ENCODE measurements at places on chromosomes 2 and 18.

GRCh38 chr2:9705196-9705595, 74.4 kb upstream of the YWHAQ start:
- no peak for DNase-seq

DNA sequence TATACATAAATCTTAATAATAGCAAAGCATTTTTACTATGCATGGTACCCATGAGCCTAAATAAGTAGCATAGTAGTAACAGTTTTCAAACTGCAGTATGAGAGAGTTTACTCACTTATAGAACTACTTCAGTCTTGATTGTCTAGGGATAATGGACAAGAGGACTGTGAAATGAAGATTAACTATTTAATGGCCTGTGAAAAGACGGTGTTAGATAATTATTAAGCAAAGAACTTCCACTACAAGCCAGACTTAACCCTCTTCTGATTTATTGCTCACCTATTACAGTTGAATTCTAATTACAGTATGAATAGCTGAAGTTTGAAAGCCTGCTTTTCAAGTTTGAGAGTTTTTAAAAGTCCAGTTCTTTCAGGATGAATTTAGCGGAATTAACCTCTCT, 18.9 kb downstream of the PIK3C3 start:
- DNase-seq = no peak

- DNase-seq = peak; percentile 27
Measured at GRCh38 chr2:47617028-47617427, 165.9 kb upstream of the MSH6 start.

DNA sequence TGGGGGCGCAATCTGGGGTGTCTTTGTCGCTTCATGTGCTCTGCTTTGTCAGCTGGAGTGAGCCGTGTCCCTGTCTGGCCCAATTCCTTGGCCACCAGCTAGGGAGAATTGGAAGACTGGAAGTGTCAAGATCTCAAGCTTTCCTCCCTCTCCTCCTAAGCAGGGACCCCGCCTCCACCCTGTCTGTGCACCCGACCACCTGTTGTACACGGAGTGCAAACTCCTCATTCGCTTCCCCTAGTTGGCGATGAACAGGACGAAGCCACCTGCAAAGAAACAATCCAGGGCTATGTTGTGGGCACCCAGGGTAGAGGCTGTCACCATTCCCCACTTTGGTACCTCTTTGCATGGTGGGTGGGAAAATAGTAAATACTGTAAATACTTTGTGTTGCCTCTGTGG, 1.7 kb upstream of the DQX1 start:
- DNase-seq = no peak

DNA sequence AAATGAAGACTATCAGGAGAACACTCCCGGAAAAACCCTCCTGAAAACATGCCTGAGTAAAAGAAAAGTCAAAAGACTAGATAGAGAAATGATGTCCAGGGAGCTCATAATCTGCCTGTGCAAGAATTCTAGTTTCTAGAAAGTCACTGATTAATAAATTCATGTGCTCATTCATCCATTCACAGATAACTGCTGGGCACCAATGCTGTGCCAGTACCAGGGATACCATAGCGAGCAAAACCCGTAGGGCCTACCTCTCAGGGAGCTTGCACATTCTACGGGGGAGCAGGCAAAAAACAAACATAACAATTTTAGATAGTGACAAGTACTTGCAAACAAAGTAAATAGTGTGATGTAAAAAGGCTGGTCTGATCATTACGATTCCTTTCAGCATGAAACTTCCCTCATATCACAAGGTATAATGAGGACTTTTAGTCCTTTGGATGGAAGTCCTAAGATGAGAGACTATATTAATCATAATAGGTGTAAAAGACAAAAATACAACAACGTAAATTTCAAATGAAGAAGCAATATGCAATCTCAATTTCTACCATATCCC, 289.9 kb downstream of the AFF3 start:
- no peak for DNase-seq

- DNase-seq = no peak
Measured at GRCh38 chr2:134027980-134028379, 225.9 kb upstream of the MGAT5 start.

DNA sequence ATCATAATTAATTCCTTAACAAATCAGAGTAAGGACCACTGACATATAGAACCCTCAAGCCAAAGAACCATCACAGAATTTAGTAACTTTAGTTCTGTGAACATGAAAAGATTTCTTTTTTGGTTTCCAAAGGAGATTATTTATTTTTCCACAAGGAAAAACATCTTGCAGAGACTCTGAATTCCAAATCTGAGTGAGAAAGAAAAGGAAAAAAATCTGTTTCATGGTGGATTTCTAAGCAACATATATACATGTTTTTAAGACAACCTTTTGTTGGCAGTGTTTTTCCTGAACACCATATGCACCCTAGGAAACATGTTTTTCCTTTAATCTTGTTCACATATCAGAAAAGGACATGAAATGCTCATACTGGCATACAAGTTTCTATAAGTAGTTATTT, 149.8 kb downstream of the AGPS start:
- no peak for DNase-seq

DNA sequence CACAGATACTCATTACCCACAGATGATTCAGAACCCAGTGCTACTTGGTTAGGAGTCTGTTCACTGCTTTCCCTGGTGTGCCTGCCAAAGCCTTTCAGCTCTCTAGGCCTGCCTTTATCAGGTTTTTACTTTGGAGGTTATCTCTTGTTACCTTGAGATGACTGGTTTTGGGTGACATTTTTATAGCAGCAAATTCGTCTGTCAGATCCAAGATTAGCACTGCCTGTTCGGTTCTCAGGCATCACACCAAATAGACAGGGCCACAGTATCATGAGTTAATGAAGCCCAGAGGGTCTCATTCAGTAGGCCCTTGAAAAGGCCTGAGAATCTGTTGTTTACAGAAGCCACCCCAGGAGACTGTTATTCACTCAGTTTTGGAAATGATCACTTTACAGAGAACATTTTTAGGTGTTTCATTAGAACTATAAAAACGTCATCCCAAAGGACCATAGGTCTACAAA, 121.2 kb downstream of the OSBPL6 start:
- no peak for DNase-seq

DNA sequence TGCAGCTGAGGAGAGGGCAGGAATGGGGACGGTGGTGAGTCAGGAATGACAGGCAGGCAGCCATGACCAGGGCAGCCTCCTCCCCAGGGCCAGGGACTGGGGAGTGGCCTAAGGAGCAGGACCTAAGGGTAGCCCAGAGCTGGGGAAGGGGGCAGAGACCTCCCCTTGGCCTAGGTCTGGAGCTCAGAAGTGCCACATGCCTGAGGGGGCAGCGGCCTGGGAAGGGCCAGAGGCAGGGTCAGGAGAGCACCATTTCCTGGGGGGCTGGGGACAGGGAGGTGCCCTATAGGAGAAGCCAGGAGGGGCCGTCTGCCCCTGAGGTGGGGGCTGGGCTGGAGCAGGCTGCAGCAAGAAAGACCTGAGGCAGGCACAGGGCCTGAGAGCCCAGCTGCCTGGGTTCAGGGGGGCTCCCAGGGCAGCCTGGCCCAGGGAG, 20.9 kb downstream of the CFLAR start:
- DNase-seq = no peak

- DNase-seq = no peak
Measured at GRCh38 chr2:174327841-174328113, 7.0 kb upstream of the SP9 start.

DNA sequence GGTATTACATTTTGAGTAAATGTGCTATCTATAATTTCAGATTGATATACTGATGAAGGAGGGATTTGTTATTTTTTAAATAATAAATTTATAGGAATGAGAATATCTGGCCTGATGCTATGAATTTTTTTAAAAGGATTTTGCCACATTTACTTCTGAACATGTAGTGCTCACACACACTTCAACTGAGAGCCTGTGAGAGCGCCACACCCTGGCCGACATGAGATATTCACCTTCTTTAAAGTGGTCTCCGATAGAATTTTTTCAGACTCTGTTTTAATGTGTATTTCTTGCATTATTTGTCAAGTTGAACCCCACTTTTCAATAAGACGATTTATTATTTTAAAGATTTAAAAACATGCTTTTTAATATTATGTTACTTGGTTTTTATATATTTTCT, 813.3 kb downstream of the DCC start:
- no peak for DNase-seq

DNA sequence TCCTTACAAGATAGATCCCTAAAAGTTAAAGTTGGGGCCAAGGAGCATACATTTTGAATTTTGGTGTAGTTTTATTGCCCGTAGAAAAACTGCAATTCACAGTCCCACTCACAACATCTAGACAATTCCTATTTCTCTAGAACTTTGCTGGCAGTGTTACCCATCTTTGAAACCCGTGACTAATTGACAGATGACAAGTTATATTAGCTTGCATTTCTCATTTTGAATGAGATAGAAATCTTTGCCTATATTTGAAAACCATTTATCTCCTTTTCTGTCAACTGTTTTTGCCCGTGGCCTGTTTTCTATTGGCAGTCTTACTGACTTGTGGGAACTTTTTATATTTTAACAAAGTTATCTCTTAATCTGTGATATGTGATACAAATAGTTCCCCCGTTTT, 50.0 kb downstream of the OXER1 start:
- no peak for DNase-seq

- DNase-seq = peak; percentile 38
Measured at GRCh38 chr18:21820033-21820810, 79.6 kb downstream of the MIB1 start.

- DNase-seq = peak; percentile 59
Measured at GRCh38 chr2:173357346-173357745, 2.7 kb downstream of the CDCA7 start.

- DNase-seq = no peak
Measured at GRCh38 chr2:3670941-3671340, 12.9 kb downstream of the ALLC start.

DNA sequence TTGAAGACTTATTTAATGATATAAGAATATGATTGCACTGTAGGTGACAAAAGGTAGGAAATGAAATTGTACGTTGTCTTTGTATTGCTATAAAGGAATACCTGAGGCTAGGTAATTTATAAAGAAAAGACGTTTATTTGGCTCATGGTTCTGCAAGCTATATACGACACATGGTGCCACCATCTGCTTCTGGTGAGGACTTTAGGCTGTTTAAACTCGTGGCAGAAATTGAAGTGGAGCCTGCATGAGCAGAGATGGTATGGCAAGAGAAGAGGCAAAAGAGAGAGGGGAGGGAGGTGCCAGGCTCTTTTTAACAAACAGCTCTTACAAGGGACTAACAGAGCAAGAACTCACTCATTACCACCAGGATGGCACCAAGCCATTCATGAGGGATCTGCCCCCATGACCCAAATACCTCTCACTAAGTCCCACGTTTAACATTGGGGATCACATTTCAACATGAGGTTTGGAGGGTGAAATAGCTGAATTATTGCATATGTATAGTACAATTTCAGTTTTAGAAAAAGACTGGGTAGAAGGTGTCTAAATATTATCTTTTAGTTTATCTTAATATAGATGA, 86.8 kb downstream of the GULP1 start:
- DNase-seq = peak; percentile 41

GRCh38 chr18:49648326-49648725, 86.5 kb downstream of the LIPG start:
- DNase-seq = no peak

- DNase-seq = no peak
Measured at GRCh38 chr2:190718652-190719526, 70.0 kb downstream of the NAB1 start.

GRCh38 chr2:238019962-238020361, 40.8 kb upstream of the SCLY start:
- no peak for DNase-seq

All from brain (organoid and tissue), 16 donors.